WTC11 (cell line): ENCODE measurements at places on chromosomes 13 and 19.

DNA sequence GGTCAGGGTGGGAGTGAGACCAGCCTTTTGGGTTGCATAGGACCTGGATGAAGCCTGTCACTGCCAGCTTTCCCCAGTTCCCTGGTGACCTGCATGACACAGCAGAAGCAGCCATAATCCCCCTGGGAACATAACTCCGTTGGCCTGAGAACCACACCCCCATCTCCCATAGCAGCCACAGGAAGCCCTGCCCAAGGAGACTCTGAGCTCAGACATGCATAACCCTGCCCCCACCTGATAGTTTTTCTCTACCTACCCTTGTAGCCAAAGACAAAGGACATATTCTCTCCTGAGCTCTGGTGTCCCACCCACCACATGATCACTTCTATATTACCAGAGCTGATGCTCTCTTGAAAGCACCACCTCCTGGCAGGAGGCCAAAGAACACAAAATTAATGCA lies 413.5 kb upstream of the HTR2A start:
- H3K36me3 ChIP-seq, result peaks cover 7% of the 10 kb centered on the region; the same call in 1 of the 2 replicates
- H3K4me1 ChIP-seq, result peaks cover 5% of the 10 kb centered on the region; the same call in 1 of the 2 replicates
- H3K27me3 ChIP-seq, result no peaks in the 10 kb centered on the region
- H3K27ac ChIP-seq, result no peak overlapping the region
- no peak for DNase-seq
- no peak overlapping the region for H3K4me3 ChIP-seq

DNA sequence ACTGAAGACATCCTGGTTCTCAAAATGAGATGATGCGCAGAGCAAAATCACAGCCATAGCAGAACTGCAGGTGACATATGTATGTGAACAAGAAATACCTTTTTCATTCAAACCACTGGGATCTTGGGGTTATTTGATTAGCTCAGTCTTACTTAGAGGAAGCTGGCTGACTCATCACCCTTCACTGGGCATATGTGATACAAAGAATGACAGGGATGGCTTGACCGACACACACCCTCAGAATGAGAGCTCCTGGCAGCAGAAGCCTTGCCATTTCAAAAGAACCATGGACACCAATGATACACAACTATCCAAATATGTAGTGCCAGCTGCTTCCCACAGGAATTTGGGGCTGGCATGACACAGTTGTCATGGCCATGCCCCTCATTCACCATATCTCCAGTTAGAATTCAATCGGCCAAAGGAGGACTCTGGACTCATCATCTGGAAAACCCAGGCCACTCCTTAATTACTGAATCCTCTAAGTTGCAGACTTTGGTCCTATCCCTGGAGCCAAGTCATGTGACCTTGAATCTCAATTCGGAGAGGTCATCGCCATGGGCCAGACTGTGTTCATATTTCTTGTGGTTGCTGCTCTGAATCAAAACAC lies 115.8 kb downstream of the KATNAL1 start:
- H3K27ac ChIP-seq, result no peak overlapping the region
- no peak overlapping the region for H3K4me3 ChIP-seq
- H3K27me3 ChIP-seq, result no peaks in the 10 kb centered on the region; the same call in 1 of the 2 replicates
- H3K36me3 ChIP-seq, result no peaks in the 10 kb centered on the region
- no peak for DNase-seq
- peaks cover 38% of the 10 kb centered on the region for H3K4me1 ChIP-seq

DNA sequence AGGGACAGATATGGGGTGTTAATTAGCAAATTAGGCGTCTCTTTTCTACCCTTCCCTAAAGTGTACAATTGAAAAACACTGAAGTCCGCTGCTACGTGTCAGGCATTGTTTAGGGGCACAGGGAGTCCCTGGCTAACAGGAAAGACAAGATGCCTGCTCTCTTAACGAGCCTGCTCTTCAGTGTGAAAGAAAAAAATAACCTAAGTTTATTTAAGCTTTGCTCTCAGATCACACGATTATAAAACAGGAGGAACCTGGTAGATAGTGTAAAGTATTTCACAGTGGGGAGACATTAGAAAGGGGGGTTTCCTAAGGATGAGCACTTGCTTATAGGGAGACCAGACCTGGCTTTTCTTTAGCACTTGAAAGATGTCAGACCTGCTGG lies 38.7 kb downstream of the IGFL2 start:
- H3K27ac ChIP-seq, result no peak overlapping the region
- H3K36me3 ChIP-seq, result no peaks in the 10 kb centered on the region
- no peak overlapping the region for H3K4me3 ChIP-seq
- no peaks in the 10 kb centered on the region for H3K4me1 ChIP-seq
- no peaks in the 10 kb centered on the region; the same call in 1 of the 2 replicates for H3K27me3 ChIP-seq
- no peak for DNase-seq

DNA sequence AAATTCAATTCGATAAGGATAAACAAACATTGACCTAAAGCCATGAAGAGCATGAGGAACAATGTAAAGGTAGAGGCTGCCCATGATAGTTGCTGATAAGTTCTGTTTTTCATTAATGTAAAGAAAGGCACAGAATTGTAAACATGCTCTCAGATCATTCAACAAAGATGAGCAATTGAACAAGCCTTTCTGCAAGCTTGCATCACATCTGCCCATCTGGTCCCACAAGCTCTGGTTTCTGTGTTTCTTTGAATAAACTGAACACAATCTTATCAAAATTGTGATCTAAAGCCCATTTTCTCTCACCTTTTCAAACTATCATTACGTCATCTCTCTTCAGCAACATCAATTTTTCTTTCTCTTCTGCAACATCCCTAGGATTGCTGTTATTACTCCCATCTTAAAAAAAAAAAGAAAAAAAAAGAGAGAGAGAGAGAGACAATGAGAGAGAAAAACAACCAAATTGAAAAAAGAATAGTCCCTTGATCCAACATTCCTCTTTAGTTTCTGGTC lies 487.2 kb upstream of the GPC6 start:
- no peak overlapping the region for H3K27ac ChIP-seq
- no peaks in the 10 kb centered on the region; the same call in 1 of the 2 replicates for H3K27me3 ChIP-seq
- H3K4me3 ChIP-seq, result no peak overlapping the region
- H3K36me3 ChIP-seq, result no peaks in the 10 kb centered on the region
- no peak for DNase-seq

DNA sequence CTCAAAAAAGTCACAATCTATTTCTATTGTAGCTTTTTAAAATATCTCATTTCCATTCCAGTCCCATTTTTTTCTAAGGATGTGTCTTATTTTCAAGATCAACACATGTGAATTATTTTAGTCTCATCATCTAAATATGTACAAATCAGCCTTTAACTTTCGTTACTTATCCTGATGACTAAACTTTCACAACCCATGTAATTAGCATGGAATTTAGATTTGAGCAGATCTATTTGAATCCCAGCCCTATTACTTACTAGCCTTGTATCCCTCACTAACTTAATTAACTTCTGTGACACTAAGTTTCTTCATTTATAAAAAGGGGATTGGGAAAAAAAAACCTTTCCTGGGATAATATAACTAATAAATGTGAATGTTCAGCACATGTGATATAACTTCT lies 81.1 kb downstream of the UFM1 start:
- H3K36me3 ChIP-seq, result no peaks in the 10 kb centered on the region
- H3K27ac ChIP-seq, result no peak overlapping the region
- H3K4me1 ChIP-seq, result peaks cover 7% of the 10 kb centered on the region
- H3K4me3 ChIP-seq, result no peak overlapping the region
- H3K27me3 ChIP-seq, result no peaks in the 10 kb centered on the region; the same call in 1 of the 2 replicates

GRCh38 chr13:21670883-21671619 lies at the start of gene FGF9:
Gene FGF9 (plus strand): TSS chr13:21671073. CDS start chr13:21671913, 840 bp downstream.
- peaks cover 42% of the 10 kb centered on the region for H3K4me1 ChIP-seq
- H3K36me3 ChIP-seq, result no peaks in the 10 kb centered on the region
- peak; percentile 83 for DNase-seq
- H3K4me3 ChIP-seq, result peak within 1 kb of the TSS; percentile 86
- H3K27ac ChIP-seq, result peak within 1 kb of the TSS; percentile 12; the same call in 1 of the 2 replicates

DNA sequence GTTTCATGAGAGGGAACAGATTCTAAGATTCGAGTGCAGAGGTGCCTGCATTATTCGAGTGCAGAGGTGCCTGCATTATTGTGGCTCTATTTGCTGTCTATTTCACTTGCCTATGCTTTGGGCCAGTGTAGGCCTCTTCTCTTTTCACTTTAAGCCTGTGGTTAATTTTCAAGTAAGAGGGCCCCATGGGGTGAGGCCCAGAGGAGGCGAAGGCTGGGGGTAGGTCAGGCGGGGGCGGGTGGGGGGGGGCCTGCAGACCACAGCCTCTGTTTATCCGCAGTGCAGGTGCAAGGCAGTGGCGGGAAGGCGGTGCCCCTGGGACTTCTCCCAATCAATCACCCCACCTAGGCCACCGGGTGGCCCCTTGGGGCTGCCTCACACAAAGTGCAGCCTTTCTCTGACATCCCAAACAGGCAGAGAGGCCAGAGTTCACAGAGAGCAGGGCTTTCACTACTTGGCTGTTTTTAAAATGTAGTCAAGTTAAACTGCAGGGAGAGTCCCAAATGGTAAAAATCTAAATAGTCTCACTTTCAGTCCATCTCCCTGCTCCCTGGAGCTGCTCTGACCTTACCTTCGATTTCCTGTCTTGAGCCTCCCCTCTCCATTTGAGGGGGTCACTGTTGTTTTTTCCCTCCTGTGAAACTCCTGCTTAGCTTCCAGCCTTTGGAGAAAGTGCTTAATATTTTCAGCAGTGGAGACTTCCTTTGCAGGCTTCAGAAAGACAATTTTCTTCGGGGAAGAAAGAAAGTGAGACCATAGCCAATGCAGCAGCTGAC lies 249.0 kb downstream of the DLEU7 start:
- H3K4me3 ChIP-seq, result no peak overlapping the region
- H3K4me1 ChIP-seq, result peaks cover 23% of the 10 kb centered on the region
- no peaks in the 10 kb centered on the region; the same call in 1 of the 2 replicates for H3K27me3 ChIP-seq
- peak overlapping the region; percentile 81 for H3K27ac ChIP-seq
- no peaks in the 10 kb centered on the region for H3K36me3 ChIP-seq

GRCh38 chr13:94195715-94196114 lies 283.8 kb downstream of the DCT start:
- H3K4me3 ChIP-seq, result no peak overlapping the region
- no peak for DNase-seq
- no peaks in the 10 kb centered on the region; the same call in 1 of the 2 replicates for H3K27me3 ChIP-seq
- H3K36me3 ChIP-seq, result no peaks in the 10 kb centered on the region
- H3K4me1 ChIP-seq, result peaks cover 8% of the 10 kb centered on the region; the same call in 1 of the 2 replicates

DNA sequence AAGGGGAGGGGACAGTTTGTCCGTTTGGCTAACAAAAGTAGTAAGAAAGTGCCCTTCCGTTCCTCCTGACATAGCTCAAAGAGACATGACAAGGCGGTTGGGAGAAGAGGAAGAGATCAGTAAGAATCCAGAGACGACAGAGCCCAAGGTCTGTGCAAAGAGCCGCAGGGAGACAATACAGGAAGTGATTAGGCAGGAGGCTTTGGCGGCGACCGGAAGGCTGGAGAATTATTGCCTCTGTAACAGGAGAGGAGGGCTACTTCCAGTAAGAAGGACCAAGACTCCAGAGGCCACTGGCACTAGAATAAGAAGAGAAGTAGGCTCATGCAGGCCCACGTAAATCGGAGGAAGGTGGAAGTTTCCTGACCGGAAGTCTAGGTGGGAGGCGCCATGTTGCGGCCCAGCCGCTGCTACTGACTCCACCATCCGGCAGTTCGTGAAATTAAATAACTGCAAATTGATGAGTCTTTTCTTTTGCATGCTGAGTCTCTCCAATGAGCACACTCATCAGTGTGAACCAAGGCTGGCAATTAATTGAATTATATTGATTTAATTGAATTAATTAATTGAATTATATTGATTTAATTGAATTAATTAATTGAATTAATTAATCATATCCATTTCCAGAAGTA lies 9.9 kb downstream of the RFX2 start:
- no peak overlapping the region for H3K27ac ChIP-seq
- H3K27me3 ChIP-seq, result peaks cover 4% of the 10 kb centered on the region
- peaks cover 7% of the 10 kb centered on the region; the same call in 1 of the 2 replicates for H3K4me1 ChIP-seq
- DNase-seq, result no peak
- H3K36me3 ChIP-seq, result no peaks in the 10 kb centered on the region

- peaks cover 25% of the 10 kb centered on the region for H3K27me3 ChIP-seq
- no peak overlapping the region for H3K4me3 ChIP-seq
- H3K36me3 ChIP-seq, result no peaks in the 10 kb centered on the region
- no peaks in the 10 kb centered on the region for H3K4me1 ChIP-seq
- H3K27ac ChIP-seq, result no peak overlapping the region
Measured at GRCh38 chr19:18626906-18627305, 9.9 kb upstream of the KLHL26 start.

DNA sequence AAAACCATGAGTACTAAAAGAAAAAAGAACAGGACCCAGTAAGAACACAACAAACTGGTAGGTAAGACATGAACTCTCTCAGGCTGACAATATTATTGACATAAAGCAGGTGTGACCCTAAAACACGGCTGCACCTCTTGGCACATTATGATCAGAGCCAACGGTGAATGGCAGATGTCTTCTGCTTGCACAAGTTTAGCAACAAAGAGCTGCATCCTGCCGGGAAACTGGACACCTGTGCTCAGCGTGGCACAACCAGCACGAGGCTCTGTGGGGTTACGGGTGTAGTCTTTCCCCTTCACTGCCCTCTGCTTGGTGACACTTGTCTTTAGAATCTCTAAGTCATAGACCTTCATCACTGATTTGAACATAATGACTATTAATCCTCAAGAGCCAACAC lies 97.9 kb downstream of the DOCK9 start:
- no peak overlapping the region for H3K4me3 ChIP-seq
- no peak for DNase-seq
- H3K27me3 ChIP-seq, result no peaks in the 10 kb centered on the region
- H3K27ac ChIP-seq, result no peak overlapping the region; the same call in 1 of the 2 replicates
- H3K4me1 ChIP-seq, result peaks cover 27% of the 10 kb centered on the region
- H3K36me3 ChIP-seq, result peaks cover 16% of the 10 kb centered on the region

DNA sequence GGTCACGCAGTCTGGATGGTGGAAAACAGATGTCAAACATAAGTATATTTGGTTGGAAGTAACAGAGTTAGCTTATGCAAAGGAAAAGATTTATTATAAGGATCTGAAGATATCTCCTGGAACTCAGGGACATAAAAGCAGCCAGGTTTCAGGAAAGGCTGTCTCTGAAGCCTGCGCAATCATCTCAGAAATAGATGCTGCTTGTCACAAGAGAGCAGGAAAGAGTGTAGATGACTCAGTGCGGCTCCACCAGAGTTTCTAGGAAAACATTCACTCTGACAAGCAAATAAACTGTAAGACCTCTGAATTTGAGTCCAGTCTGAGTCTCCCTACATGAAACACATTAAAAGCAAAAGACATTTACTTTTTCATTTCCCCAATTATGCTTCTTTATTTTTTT lies 220.4 kb upstream of the HTR2A start:
- no peaks in the 10 kb centered on the region for H3K36me3 ChIP-seq
- H3K4me1 ChIP-seq, result peaks cover 60% of the 10 kb centered on the region
- H3K4me3 ChIP-seq, result no peak overlapping the region
- H3K27me3 ChIP-seq, result no peaks in the 10 kb centered on the region

DNA sequence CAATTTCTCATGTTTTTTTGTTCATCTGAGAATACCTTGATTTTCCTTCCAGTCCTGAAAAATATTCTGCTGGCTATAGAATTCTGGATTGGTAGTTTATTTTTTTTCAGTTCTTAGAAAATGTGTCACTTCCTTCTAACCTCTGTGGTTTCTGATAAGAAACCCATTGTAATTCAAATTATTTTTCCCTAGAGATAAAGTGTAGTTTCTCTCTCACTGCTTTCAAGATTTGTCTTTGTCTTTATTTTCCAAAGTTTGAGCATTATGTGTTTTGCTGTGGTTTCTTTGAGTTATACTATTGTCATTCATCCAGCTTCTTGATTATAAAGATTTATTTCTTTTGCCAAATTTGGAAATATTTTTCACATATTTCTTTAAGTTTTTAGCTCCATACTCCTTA lies 324.0 kb upstream of the SPRY2 start:
- DNase-seq, result no peak
- H3K4me3 ChIP-seq, result no peak overlapping the region
- H3K36me3 ChIP-seq, result no peaks in the 10 kb centered on the region
- peaks cover 15% of the 10 kb centered on the region for H3K4me1 ChIP-seq
